Posterior vena cava (tissue), 2 donors: ENCODE measurements at places on chromosomes 13 and 19. TPM values are rescaled to one million over a fixed set of nuclear protein-coding genes. Genes with fewer than 3 reads are reported as not detected.

MVB12A gene
- total RNA-seq: 24.4 TPM

C3 gene
- total RNA-seq: 929 TPM

PRSS57 gene
- total RNA-seq: not detected

RFPL4AL1 gene
- not detected for total RNA-seq

C19orf67 gene
- not detected for total RNA-seq

NLRP9 gene
- not detected for total RNA-seq

ANGPTL8 gene
- total RNA-seq: 0.57 TPM

HDGFL2 gene
- 24.6 TPM for total RNA-seq

FAAP24 gene
- 1.4 TPM for total RNA-seq

VSTM1 gene
- total RNA-seq: 0.60 TPM

HSD17B14 gene
- 6.6 TPM for total RNA-seq

EFNA2 gene
- total RNA-seq: not detected

TSKS gene
- total RNA-seq: 2.0 TPM

APOC4 gene
- not detected for total RNA-seq

CEACAM16 gene
- not detected for total RNA-seq

MIA gene
- total RNA-seq: 1.6 TPM

COLGALT1 gene
- total RNA-seq: 86.7 TPM

SPTBN4 gene
- total RNA-seq: 2.7 TPM

NLRP5 gene
- not detected for total RNA-seq

CLC gene
- not detected for total RNA-seq

DNA sequence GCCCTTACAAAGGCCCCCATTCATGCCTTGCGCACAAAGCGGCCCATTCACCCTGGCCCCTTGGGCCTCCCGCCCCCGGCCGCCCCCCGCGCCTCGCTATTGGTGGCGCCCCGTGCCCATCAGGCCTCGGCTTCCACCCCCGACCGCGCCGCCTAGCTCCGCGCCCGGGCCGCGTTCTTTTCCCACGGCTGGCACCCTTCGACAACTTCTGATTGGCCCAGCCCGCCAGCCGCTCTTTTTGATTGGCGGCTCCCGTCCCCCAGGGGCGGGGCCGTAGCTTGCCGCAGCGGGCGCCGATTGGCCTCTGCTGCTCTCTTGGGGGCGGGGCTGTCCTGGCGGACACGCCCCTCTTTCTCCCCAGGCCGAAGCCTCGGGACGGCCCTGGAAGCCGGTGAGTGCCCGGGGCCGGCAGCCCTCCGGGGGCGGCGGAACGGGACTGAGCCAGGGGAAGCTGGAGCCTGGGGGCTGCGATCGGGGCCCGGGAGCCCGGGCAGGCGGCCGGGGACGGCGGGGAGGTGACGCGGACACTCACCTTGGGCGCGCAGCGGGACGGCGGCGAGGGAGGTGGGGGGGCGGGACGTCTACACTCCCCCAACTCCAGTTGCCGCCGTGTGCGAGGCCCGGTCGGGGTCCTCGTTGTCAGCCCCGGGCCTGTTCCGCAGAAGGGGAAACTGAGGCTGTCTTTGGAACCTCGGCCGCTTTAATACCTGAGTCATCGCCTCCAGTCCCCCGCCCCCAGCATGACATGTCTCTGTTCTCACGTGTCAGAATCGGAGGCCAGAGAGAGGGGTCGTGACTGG is at the start of gene MYH14:
Gene MYH14, plus strand, starts transcription at position 342 of the 800 bp plus-strand sequence. CDS start 6,744 bp downstream, outside the sequence.
- no peak for DNase-seq

- no peak for DNase-seq
These were observed 595 bp downstream of the XAB2 start for GRCh38 chr19:7628589-7629311.

- no peak for DNase-seq
These were observed 208.3 kb upstream of the SERP2 start for GRCh38 chr13:44165221-44165888.

GRCh38 chr19:51325161-51325976 is 13.9 kb downstream of the IGLON5 start:
- DNase-seq: peak; percentile 74

DNA sequence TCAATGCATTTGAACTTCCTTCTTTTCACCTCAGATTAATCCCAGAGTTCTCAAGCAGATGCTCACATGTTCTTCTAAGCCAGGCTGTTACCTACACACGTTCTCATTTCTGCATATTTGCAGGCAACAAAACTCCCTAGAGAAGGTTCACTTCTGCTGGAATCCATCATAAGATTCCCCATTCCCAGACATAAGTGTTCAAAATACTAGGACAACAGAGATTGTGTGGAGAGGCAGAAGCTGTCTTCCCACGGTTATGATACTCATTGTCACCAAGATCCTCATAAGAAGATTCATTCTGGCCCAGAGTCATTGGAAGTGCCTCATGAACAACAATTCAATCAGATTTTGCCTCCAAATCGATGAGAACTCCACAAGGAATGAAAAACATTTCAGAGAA is 931.6 kb upstream of the MIR17HG start:
- DNase-seq: no peak

GRCh38 chr19:20968092-20968491 is 45.0 kb downstream of the ZNF85 start:
- DNase-seq: no peak

GRCh38 chr19:46904114-46905060 is 43.6 kb downstream of the ARHGAP35 start:
- DNase-seq: no peak

GRCh38 chr19:18049385-18049784 is 37.3 kb downstream of the IL12RB1 start:
- DNase-seq: peak; percentile 96

GRCh38 chr19:45314708-45315245 is 7.9 kb downstream of the CKM start:
- no peak for DNase-seq

DNA sequence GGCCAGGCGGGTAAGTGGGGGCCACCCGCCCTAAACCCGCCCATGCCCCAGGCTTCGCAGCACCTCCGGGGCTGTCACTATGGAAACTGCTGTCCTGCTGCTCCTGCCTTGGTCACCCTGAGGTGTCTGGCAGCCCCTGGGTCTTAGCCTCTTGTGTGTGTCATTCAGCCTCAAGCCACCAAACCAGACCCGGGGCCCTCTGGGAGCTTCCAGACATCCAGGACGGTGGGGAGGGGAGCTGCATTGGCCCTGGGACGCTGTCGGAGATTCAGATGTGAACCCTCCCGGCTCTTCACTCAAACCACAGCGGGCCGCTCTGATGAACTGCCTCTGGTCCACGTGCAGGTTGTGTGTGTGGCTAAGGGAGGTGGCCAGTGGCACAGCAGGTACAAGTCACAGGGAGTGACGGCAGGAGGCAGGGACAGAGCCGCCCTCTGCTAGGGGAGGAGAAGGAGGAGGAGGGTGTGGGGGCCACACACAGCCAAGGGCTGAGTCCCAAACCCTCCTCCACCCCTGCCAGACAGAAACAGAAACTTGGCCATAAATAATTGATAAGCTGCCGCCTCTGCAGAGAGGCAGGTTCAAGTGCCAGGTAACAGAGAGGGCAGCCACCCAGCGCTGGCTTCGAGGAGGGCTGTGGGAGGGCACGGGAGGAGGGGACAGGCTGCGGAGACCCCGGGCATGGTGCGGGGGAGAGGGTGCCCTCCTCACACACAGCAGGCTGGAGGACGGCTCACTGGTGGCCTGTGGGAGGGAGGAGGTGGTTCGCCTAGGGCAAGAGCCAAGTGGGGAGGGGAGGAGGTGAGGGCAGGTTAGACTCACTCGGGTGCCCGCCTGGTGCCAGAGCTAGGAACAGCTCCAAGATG is 8.0 kb downstream of the NANOS3 start:
- no peak for DNase-seq

GRCh38 chr13:44302233-44302632 is 71.4 kb upstream of the SERP2 start:
- no peak for DNase-seq

GRCh38 chr13:28423010-28423409 is 71.9 kb downstream of the FLT1 start:
- DNase-seq: peak; percentile 84

GRCh38 chr19:5093948-5094718 is 125.2 kb downstream of the KDM4B start:
- no peak for DNase-seq

DNA sequence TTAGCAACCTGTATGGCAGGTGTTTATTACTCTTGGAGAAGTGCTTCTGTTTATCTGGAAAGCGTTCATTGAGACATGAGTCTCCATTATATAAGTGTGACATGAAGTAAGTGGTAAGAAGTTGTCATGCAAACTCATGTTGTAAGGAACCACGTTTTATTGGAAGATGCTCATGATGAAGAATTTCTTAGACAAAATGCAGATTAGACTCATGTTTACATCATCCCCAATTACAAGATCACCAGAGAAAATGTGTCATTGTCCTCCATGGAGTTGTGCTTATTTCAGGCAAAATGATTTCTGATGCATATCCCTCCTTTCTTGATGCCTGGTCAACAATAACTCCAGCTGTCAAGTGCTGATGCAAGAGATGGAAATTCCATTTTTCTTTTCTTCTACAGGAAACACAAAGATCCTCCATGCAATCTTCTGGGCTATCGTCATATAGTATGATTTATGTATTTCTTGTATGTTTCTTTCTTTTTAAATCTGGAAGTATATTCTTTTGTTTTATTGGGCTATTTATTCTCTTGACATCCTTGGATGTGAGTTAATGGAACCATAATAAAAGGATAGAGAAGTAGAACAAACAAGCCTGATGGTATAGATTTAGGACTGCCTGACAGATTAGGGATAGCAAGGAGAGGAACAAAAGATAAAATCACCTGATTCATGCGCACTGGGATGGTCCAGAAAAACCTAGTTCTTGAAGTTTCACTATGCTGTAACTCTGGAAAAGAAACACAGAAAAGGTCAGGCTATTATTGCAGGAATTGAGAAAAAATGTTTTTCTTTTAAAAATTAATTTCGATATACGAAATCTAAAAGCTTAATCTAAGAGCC is 50.7 kb upstream of the DIAPH3 start:
- no peak for DNase-seq

GRCh38 chr13:113800576-113800926 is 41.5 kb downstream of the TMEM255B start:
- DNase-seq: peak; percentile 69

DNA sequence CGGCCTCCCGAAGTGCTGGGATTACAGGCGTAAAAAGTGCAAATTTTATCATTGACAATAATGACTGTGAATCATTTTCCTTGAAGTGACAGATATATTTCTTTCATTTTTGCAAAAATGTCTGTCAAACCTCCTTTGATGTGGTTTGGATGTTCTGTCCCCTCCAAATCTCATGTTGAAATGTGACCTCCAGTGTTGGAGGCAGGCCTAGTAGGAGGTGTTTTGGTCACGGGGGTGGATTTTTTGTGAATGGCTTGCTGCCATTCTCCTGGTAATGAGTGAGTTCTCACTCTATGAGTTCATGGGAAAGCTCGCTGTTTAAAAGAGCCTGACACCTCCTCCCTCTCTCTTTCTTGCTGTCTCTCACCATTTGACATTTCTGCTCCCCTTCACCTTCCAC is 5.5 kb upstream of the SLC1A6 start:
- DNase-seq: no peak

GRCh38 chr13:27201661-27202060 is 30.1 kb upstream of the USP12 start:
- no peak for DNase-seq

DNA sequence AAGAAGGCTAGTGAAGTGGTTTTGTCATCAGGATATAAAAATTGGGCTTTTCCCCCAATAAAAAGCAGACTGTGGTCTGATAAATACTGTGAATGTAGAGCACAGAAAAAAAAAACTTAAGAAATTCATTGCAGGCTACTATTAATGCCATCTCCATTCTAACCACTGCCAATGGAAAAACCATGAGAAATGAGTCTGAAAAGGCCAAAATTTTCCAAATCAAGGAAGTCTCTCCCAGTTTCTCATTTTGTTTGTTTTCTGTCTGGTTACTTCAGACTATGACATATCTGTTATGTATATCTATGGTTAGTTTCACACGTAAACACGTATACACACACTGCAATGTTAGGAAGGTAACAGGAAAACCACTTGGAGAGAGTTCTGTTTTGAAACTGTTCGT is 193.6 kb upstream of the TSC22D1 start:
- DNase-seq: no peak

GRCh38 chr19:1409204-1410005 is 2.0 kb downstream of the DAZAP1 start:
- no peak for DNase-seq

- DNase-seq: no peak
These were observed 4.3 kb downstream of the KLF2 start for GRCh38 chr19:16328824-16329482.

DNA sequence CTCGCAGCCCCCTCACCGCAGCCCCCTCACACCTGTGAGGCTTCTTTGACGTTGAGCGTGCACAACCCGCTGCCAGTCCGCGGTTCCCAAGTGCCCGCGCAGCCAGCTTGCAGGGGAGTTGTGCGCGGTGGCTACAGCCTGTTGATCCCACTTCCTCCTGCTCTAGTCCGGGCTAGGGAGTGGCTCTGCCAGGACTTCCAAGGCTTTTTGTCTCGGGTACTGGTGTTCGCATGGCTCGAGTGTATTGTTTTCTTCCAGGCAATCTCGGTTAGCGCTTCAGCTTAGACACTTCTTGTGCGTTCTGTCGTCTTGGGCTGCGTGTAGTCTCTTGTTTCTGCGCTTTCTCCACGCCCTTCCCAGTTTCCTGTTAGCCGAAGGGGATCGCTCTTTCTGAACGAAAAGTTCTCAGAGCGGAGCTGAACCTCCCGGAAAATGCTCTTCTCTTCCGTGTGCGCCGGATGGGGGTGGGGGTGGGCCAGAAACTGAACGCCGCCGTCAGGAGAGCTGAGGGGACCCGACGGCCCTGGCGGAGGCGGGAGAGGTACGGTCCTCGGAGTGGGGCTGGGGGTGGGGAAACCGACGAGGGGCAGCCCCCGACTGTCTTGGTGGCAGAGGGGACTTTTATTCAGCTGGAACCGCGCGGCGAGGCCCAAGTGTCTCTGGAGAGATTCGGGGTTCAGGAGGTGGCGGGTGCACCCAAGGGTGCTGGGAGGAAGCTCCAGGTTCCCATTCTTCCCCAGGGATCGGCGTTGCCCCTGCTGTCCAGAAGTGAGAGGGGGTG is 697 bp upstream of the DGKH start:
- peak; percentile 81 for DNase-seq

GRCh38 chr19:28294395-28294794 is 918.6 kb downstream of the UQCRFS1 start:
- no peak for DNase-seq

- no peak for DNase-seq
These were observed 16.1 kb upstream of the SDHAF1 start for GRCh38 chr19:35978832-35979365.

DNA sequence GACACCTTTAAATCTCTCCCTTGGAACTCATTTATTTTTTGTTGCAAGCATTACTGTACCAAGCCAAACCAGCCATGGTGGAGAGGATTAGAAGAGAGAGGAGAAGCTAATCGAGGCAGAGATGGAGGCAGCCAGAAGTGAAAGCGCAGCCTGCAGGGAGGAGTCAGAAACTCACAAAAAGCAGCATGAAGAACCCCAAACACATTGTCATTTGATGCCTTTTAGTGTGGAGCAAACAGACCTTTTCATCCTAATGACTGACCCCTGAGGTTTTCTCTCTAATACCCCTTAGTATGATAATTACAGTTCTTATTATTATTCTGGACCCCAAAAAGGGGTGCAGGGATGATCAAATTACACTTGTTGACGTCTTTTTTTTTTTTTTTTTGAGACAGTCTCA is 62.5 kb downstream of the TNFRSF19 start:
- no peak for DNase-seq
